ENCODE measurements at places on chromosomes 13 and 19.

- DNase-seq: no peak
Observed at GRCh38 chr19:31955884-31956283, 389.5 kb upstream of the ZNF507 start.

DNA sequence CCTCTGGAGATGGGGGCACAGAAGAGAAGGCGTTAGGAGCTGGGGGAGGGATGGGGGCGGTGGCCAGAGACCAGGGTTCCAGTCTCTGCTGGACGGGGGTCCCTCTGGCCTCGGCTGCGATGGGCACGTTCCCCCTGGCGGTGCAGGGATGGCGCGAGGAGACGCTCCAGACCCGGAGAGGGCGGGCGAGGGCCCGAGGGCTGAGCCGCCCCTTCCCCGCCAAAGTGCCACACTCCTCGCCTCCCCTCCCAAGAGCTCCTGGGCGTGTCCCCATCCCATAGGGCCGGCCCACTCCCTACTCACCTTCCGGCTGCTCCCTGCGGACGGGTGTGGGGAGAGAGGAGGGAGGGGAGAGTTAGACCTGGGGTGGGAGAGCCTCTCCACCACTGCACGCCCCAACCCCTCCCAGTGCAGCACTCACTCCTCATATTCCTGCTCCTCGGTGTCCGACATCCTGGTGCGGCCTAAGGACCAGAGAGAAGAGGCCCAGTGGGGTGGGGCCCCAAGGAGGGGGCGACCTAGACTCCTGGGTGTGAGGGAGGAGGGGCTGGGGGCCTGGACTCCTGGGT is 2.2 kb downstream of the TNNT1 start:
- no peak for DNase-seq

GRCh38 chr13:31421756-31422155 is 222.0 kb downstream of the B3GLCT start:
- DNase-seq: no peak

DNA sequence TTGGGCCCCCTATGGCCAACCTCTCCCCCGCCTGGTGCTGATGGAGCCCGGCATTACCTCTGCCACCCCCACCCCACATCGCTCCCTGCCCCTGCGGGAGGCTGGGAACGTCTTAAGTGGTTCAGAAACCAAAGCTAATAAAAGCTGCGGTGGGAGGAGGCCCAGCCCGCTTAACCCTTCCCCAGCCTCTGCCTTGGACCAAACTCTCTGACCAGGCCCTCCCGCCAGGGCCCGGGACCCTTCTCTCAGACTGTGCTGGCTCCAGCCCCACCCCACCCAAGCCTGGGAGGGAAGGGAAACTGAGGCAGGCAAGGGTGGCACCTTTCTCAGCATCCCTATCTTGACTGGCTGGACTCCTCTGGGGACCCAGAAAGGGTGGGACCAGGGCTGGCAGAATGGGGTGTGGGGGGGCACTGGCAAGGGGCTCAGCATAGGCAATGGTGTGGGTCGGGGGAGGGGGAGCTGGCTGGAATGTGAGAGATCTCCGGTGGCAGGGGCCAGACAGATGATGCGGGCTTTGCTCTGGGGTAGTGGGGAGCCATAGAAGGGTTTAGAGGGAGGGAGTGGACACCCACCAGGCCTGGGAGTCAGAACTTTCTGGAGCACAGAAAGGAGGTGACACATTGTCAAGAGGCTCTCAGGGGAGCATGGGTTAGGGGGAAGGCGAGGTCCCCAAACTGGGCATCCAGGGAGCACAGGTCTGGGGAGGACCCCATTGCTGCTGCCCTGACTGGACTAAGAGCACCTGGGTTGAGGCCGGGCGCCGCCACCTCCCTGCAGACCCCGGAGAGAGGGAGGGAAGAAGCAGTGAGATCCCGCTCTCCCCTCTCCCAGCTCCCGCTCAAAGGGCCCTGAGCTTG is 21.9 kb downstream of the SMIM24 start:
- no peak for DNase-seq

DNA sequence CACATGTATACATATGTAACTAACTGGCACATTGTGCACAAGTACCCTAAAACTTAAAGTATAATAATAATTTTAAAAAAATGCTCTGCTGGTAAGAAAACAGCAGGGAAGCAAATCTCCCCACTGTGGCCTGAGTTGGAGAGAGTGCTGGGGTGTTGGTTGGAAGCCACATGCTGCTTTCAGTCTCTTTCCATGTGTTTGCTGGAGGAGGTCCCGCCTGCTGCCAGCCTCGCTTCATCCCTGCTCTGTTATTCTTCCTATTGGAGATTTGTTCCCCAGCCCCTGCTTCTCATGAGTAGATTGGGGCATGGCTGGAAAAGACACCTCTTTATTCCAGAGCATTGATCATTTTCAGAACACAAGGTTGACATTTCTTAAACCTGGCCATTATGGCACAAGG is 230.5 kb downstream of the FGF9 start:
- no peak for DNase-seq

GRCh38 chr13:99281811-99282263 is 23.7 kb upstream of the GPR18 start:
- peak; percentile 41 for DNase-seq

GRCh38 chr19:7922836-7923195 is 2.7 kb downstream of the SNAPC2 start:
- no peak for DNase-seq

DNA sequence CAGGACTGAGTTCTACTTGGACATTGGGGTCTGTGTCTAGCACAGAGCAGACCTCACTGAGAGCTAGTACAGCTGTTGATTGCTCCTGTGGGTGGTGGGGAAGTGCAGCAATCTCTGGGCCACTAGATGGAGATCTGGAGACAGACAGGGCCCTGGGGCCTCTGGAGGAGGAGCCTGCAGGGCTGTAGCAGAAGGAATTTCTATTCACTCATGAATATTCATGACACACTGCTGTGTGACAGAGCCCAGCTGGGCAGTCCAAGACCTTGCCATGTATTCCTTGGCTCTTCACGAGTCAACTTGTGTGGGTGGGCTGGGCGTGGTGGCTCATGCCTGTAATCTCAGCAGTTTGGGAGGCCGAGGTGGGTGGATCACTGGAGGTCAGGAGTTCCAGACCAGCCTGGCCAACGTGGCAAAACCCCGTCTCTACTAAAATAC is 37.5 kb downstream of the SUGP2 start:
- DNase-seq: no peak

DNA sequence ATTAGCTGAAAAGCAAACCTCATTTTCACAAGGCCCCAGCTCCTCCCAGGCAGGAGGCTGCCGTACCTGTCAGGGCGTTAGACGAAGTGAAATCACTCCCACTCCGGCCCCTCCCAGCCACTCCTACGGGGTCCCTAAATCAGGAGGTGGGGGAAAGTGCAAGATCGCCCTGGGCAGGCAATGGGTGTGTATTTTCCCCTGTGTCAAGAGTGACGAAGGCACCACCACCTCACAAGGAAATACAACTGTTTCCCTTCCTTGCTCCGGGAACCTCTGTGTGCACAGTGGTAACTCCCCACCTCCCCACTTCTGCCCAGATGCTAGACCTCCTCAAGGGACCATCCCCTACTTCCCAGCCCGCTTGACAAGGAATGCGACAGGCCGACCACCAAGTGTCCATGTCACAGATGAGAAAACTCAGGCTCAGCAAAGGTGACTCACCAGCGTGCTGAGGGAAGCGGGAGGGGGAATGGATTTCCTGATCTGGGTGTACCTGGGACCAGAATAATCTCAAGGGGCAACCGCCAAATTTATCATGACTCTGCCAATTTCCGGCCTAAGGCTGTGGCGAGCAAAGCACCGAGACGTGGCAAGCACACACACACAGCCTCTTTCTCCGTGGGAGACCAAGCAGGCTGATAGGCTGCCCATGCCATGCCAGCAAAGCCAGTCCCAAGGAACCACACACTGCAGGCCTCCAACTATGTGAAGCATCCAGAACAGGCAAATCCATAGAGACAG is 7.3 kb downstream of the PPP6R1 start:
- peak; percentile 32 for DNase-seq

- no peak for DNase-seq
Observed at GRCh38 chr13:67138970-67139369, 91.2 kb downstream of the PCDH9 start.

GRCh38 chr19:10829967-10830366 is 6.0 kb downstream of the TMED1 start:
- no peak for DNase-seq

GRCh38 chr19:6250909-6251308 is 28.9 kb downstream of the MLLT1 start:
- DNase-seq: no peak

GRCh38 chr19:873084-873483 is 13.6 kb downstream of the CFD start:
- DNase-seq: peak; percentile 49
